Germinal center (tissue), 1 donor: ENCODE measurements at places on chromosomes 3 and 15.

DNA sequence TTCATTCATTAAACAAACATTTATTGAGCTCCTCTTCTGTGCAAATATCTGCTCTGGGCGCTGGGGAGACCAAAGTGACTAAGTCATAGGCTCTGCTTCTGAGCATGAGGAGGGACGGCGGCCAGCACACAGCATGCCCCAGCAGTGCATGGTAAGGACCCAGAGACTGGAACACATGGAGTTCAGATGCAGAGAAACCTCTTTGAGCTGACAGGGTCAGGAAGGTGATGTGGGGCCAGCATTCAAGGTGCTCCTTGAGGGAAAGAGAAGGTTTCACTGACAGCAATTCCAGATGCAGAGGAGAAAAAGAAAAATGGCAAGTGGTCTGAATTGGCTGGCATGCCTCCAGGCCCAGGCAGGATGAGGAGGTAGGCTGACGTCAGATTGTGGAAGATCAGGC is 234.5 kb downstream of the UACA start:
- DNase-seq, result no peak

GRCh38 chr3:114418107-114418506 is 124.3 kb downstream of the TIGIT start:
- no peak for DNase-seq

- no peak for DNase-seq
These were observed 24.3 kb downstream of the LRRC28 start for GRCh38 chr15:99275525-99276128.

DNA sequence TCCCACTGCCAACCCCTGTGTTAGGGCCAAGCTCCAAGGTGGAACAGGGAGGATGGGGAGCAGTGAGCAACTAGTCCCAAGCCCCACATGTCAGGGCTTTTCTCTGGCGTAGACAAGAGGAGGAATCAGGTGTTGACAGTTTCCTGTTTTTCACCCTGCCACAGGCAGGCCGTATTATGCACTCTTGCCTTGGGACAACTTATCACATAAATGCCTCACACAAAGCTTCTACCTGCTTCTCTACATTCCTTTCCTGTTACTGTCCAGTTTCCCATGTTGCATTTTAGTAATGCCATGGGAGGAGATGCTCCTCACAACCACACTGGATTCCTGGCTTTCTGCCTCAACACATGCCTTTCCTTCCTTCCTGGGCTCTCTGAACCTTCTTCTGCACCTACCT is 381.2 kb upstream of the ATP11B start:
- DNase-seq, result no peak

DNA sequence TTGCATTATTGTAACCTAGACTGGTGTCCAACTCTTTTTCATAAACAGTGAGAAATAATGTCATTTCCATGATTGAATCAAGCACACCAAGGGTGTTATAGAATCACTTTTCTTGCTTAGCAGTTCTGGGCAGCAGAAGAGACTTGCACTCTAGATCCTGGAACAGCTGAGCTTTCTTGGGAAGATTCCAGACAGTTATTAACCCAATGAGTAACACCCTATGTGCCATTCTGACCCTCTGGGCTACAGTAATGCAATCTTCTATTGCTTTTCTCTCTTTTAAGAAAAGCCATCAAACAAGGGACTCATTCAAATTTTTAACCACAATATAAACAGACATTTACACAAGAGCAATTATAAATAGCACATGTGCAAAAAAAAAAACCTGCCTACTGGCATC is 39.3 kb upstream of the USP3 start:
- DNase-seq, result no peak

- DNase-seq, result no peak
These were observed 783.7 kb downstream of the PLOD2 start for GRCh38 chr3:145377301-145377700.

DNA sequence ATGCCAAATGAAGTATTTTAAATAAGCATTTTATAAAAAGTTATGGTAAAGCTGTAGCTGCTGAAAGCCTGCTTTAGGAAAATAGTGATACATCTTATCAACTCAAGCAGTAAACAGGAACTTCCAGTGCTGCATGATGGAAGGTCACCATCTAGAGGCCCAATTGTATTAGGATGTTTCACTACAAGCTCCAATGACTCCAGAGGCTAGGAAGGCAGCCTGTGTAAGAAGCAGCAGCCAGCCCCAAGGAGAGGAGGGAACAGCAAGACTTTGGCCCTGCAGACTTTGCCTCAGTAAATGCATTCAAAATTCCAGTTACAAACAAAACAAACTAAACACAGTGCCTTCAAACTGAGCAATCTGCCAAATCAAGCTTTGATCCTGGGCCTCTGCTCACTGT is 32.1 kb downstream of the ILDR1 start:
- no peak for DNase-seq

DNA sequence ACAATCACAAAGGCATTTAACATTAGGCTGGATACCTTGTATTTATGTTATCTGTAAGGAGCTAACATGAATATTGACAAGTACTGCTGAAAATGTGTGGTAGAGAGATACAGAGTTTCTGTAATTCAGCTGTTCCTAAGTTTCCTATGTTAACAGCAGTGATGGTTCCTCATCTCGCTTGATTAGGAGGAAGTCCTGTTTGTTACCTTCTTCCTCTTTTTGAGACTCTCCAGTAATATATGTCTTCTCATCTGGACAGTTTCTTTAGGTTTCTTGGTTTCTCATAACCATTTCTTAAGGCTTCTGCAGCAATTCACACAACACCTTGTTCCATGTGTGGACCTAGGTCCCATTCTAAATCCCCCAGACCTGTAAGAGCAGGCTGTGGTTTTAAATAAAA is 11.4 kb upstream of the PEX5L start:
- peak; percentile 9 for DNase-seq

GRCh38 chr3:53672981-53673380 is 173.2 kb downstream of the CHDH start:
- DNase-seq, result no peak

DNA sequence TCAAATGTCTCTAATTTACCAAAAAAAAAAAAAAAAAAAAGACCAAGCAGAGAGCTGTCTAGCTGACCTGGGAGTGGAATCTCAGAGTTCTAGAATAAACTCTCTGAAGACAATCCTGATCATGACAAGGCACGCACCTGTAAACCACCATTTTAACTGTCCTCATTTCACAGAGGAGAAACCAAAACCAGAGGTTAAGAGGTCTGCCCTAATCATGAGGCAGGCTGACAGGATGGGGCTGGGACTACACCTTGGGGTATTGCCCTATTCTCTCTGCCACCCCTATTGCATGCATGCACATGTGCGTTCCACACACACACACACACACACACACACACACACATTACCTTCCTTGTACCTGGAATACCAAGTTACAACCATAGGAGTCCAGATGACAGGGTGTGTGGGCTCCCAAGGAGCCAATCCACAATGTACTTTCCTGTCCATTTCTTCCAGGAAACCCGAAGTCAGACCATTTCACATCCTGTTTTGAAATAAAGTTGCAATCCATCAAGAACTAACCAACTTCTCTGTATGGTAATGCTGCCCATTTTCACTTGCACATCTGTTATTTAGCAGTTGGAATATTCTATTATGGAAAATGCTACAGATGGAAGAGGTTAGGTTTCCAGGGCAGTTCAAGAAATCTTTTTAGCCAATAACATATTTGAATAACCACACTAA is 34.6 kb downstream of the HSPBAP1 start:
- no peak for DNase-seq

DNA sequence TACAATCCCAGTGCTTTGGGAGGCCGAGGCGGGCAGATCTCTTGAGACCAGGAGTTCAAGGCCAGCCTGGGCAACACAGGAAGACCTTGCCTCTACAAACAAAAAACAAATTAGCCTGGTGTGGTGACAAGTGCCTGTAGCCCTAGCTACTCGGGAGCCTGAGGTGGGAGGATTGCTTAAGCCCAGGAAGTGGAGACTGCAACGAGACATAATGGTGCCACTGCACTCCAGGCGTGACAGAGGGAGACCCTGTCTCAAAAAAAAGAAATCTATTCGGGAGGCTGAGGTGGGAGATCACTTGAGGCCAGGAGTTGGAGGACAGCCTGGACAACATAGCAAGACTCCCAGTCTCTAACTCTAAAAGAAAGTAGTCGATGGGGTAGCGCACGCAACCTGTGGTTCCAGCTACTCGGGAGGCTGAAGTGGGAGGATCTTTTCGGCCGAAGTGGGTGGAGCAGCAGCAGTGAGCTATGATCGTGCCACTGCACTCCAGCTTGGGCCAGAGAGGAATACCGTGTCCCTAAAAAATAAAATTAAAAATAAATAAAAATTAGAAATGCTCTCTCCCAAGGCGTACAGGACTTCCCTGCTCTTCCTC is 775 bp downstream of the C3orf33 start:
- DNase-seq, result no peak

GRCh38 chr3:78604341-78604740 is 1163.5 kb downstream of the ROBO1 start:
- DNase-seq, result no peak

DNA sequence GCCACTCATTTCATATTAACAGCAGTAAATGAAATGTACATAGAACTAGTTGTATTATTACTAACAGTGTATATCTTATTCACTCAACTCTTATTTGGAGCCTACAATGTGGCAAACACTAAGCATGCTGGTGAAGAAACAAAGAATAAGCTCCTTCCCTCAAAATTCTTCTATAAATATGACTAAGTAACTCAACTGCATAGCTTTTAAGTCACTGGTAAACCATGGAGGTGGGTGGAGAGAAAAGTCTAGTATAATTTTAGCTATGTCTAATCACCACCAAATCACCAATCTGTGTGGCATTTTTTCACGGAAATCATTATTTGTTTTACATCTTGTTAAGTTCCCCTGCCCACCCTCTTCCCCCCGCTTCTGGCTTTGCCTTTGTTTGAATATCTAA is 17.5 kb downstream of the COPS2 start:
- no peak for DNase-seq

DNA sequence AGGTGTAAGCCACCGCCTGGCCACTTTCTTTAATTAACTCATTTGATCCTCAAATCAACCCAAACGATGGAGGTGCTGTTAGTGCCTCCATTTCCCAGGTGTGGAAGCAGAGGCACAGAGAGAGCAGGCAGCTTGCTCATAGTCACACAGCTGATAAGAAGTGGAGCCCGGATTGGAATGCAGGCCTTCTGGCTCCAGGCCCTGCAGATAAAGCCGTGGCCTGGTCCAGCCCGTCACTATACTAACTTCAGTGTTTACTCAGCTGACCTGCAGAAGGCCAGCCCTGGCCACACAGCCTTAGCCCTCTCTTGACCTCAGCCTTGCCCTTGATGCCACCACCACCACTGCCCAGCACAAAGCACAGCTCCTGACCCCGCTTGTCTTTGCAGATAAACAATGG is 116.7 kb downstream of the NUP210 start:
- no peak for DNase-seq

DNA sequence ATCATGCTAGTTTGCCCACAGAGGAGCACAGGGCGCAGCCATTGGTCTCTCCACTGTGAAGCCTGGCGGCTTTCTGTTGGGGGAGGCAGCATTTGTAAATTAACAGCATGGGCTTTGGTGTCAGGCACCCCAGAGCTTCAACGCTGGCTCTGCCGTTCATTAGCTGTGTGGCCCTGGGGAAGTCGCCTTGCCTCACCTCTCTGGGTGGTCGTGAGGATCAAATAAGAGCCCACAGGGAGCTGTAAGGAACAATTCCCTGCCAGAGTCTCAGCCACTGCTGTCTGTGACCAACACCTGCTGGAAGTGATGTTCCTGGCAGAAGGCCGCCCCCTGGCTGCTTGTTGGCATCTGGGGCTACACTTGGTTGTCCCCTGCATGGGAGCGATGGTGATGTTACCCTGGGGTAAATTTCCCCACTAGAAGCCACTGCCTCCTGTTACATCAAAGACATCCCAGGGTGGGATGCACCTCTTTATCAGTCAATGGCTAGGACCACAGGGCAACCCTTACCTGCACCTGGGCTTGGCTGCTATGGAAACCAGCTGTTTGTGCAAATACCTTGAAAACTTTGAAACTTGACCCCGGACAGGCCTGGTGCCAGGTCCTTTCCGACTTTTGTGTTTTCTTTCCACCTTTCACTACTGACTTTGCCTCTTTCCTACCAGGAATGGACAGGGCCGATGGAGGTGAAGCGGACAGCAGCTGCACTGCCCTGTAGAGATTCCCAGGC is 36.9 kb downstream of the DNASE1L3 start:
- DNase-seq, result no peak

DNA sequence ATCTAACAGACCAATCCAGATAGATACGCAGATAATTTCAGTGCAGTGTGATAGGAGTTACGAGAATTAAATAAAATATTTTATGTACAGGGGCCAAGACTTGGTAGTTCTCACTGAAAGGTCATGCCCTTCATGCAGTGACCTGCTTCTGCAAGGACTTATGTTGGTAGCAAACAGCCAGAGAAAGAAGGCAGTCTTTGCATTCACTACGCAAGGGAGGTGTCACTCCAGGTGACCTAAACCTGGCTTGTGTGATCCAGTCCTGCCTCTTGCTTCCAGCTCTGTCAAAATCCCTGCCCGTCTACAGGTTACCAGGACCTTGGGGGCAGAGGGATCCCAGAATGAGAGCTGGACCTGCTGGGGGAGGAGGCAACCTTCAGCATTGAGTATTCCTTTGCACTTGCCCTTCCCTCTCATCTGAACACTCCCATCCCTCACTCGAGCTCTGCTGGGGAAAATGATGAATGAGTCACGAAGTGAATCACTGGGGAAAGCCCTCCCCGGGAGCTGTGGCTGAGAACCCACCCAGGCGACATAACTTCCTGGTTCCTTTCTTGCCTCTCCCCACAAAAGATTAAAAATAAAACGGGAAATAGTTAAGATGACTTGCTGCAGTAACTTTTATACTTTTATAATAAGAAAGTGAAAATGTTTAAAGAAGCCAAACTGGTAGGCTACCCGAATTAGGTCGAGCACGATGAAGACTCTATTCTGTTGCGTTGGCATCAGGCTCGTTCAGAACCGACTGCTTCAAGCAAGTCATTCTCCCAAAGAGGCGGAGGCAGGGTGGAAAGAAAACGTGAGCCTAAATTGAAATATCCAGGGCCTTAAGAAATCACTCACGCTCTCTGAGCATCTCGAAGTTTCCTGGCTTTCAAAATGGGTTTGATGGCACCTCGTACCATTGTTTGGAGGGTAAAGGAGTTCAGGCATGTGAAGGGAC is 216.1 kb downstream of the SLCO3A1 start:
- no peak for DNase-seq

DNA sequence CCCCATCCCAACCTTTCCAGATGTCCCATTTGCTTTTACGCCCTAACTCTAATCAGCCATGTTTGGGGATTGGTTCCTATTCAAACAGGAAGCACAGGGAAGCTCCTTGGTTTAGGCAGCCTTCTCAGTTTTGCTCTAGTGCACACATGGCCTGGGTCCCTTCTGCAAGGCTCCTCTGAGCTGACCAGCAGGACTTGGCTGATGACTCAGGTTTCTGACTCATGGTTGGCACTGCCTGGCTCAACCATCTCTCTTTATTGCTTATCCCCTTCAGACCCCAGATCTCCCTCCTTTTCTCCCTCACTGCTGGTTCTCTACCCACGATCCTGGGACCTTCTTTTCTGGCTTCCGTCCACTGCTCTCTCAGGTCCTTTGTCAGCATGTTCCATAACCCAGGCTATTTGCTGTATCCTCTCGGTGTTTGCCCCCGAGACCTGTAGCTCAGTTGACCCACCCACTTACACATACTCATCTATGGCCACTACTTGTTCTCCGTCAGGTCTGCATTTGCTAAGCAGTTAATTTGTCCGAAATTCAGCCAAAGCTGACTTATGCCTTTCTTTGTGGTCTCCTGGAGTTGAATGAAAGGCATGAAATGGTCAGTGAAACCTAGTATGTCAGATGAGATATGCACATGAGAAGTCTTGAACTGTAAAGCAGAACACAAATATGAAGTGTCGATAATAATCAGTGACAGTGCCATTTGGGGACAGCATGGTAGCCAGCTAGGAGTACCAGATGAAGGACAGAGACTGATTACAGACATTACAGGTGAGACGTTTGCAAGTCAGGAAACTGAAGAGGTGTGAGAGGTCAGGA is 323.5 kb upstream of the ROPN1 start:
- no peak for DNase-seq
